ENCODE measurements at places on chromosomes 7 and 10.
A peak's percentile ranks its signal among the peaks of the same experiment; 100 is the strongest.

GRCh38 chr10:970311-971149 lies 17.7 kb upstream of the GTPBP4 start:
- no peak for DNase-seq

DNA sequence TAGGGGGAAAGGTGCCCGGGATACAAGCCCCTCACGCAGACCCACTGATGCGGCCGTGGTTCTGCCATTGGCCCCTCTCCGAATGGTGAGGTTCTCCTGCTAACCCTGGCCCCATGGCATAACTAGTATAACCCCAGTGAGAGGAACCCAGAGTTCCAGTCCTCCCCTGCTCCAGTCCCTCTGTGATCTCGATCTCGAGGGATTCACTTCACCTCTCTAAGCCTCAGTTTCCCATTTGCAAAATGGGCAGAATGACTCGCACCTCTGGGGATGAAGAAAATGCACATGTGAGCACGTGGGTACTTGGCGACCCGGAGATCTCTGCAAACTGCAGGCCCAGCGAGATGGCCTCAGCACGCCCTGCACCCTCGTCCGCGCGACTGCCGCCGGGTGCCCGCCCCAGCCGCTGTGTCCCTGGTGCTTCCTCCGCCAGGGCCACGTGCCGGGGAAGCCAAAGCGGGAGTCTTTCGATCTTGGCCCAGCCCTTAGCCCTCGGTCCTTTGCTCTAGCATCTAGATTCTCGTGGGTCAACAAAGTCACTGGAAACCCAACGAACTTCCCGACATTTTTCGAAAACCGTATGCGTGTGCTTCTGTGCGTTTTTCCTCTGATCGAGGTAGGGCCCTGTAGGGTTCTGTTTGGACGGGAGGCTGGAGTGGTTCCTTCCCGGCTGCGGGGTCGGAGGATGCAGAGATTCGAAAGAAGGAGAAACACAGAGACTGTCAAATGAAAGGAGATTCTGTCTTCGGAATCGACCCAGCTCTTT lies 169.8 kb downstream of the UBE2H start:
- peak; percentile 27 for DNase-seq

DNA sequence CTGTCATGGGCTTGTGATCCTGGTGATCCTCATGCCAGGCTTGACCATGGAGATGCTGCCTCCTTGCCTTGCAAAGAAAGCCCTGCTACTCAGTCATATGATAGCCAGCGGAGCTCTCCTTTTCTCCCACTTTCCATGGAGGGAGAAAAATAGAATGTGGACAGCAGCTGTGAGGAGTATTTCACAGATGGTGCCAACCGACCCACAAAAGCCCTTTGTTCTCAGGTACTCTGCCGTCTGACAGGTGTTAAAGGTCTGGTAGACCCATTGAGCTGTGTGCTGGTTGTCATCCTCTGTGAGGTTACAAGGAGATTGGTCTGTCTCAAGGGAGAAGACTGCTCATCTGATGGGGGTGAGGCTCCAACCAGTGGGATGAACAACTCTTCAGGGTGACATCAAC lies 29.5 kb upstream of the COBL start:
- DNase-seq = no peak

- no peak for DNase-seq
These were observed 365.6 kb upstream of the AUTS2 start for GRCh38 chr7:69232445-69233376.

DNA sequence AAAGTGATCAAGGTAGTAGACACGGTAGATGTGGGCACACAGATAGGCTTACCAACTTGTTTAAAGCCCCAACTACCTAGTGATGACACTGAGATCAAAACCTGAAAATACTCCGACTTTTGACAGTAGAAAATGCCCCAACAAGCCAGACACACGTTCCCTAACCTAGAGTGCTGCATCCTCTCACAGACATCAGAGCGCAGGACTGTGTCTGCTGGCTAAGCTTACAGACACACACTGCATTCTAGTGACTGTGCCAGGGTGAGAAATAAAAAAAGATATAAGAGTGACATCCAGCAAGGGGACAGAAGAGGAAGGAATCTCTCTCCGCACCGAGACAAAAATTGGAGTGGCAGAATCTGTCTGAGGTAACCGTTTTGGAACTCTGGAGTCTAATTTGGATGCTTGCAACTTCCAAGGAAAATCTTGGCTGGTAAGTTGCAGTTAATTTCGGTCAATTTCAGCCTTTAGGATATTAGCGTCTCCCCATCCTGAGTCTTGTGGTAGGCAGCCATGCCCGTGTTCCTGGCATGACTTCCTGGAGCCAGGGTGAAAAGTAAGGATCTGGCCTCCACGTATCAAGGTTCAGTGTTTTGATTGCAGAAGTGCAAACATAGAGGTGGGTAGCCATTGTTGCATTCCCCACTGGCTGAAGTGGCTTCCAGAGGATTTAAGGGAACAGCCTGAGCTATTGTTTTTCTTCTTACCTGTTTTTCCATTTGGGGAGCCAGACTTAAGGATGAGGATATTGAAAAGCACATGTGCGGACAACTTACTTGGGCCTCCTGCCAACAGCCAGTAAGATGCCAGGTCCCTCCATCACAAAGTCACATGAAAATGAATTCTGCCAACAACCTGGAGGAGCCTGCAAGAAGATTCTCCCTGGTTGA lies 124.1 kb downstream of the SMURF1 start:
- no peak for DNase-seq

GRCh38 chr7:30166155-30166840 lies 31.5 kb downstream of the MTURN start:
- DNase-seq = no peak

GRCh38 chr10:45673074-45673648 lies 589 bp upstream of the ZFAND4 start:
- DNase-seq = no peak

DNA sequence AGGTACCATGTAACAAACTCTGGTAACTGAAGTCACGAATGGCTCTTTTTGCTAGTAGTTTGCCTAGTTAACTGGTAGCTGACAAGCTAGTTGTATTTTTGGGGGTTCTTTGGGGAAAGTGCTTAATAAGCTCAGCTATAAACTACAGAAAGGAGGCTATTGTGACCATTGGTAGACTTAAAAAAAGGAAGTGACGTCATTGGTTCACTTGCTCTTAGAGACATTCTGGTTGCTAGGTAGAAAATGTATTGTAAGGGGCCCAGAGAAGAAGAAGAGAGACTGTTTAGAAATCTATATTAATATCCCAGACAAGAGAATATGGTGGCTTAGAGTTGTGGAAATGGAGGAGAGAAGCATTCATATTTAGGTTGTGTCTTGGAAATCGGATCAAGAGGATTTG lies 103.0 kb downstream of the NXPH1 start:
- no peak for DNase-seq

DNA sequence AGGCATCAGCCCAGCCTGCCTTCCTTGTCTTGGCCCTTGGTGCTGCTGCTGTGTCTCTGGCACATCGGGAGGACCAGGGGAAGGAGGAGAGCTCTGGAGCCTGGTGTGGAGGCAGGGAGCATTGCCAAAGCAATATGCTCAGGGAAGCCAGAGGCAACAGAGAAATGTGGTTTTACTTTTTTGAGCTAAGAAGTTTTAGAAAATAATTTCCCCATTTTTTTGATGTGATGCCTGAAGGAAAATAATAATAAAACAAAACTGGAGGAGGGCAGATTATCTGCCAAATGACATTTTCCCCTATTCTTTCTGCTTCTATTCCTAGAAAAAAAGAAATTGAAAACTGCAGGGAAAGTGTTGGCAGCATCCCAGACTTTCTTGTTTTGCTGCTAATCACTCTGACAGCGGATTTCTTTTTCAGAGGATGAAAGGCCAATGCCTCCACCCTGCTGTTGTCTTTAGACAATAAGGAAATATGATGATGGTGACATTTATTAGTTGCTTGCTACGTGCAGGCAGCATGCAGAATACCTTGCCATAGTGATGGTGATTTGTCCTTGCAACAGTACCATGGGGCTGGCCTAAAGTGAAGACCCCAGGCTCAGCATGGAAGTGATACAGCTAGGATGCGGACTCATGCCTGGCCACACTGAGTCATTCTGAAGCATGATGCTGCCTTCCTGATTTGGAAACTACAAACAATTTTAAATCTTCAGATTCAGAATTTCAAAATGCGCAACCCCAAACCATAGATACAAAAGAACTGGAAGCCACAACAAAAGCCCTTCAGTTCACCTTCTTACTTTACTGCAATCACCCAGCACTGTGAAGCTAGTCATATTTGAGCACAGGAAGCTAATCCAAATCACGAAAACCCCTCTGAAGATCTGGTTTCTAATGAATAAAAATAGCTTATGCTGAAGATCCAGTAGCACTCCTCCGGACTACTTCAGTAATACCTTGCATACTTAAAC lies 260.2 kb upstream of the TMEM72 start:
- no peak for DNase-seq

GRCh38 chr7:91847231-91847630 lies 33.3 kb downstream of the MTERF1 start:
- DNase-seq = no peak

DNA sequence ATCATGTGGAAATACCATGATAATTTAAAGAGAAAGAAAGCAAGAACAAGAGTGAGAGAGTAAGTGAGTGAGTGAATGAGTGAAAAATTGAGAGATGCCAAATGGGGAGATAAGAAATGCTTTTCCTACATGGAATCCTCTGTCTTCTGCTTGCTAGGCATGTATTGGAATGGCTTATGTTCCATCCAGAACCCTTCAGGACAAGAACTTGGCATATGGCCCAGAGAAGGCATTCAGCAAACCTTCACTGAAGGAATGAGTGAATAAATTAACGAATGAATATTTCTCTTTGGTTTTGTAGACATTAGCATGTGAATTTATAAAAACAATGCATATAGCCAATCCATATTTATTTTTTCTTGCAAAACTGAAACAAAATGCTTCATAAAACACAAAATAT lies 162.2 kb downstream of the LRRTM3 start:
- DNase-seq = no peak

GRCh38 chr10:89783406-89783805 lies 82.0 kb downstream of the KIF20B start:
- DNase-seq = no peak

GRCh38 chr10:76778914-76779795 lies 858.5 kb downstream of the KCNMA1 start:
- DNase-seq = no peak

DNA sequence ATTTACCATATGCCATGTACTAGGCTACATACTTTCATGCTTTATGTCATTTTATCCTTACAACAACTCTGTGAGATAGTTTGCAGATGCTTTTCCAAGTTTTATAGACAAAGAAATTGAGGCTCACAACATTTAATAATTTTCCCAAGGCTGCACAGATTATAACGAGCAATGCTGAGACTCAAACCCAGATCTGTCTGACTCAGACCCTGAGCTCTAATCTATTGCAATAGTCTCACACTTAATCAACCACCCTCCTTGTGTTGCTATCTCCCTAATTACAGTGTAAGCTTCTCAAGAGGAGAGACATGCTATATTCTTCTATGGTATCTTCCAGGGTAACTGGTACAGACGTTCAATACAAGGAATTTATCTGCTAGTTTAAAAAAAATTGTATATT lies 247.6 kb downstream of the WDR11 start:
- DNase-seq = no peak

DNA sequence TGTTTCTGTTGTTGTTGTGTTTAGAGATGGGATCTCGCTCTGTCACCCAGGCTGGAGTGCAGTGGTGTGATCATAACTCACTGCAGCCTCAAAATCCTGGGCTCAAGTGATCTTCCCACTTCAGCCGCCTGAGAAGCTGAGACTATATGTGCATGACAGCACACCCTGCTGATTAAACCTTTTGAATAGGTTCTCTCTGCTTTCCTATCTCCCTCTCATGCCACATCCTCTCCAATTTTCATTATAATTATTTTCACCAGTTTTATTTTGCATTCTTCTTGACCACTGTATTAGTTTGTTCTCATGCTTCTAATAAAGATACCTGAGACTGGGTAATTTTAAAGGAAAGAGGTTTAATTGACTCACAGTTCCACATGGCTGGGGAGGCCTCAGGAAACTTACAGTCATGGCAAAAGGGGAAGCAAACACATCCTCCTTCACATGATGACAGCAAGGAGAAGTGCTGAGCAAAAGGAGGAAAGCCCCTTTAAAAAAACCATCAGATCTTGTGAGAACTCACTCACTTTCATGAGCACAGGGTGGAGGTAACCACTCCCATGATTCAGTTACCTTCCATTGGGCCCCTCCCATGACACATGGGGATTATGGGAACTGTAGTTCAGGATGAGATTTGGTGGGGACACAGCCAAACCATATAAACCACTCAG lies 12.9 kb downstream of the AGK start:
- DNase-seq = peak; percentile 33

- DNase-seq = no peak
These were observed 24.8 kb upstream of the ZNF32 start for GRCh38 chr10:43673471-43673870.

DNA sequence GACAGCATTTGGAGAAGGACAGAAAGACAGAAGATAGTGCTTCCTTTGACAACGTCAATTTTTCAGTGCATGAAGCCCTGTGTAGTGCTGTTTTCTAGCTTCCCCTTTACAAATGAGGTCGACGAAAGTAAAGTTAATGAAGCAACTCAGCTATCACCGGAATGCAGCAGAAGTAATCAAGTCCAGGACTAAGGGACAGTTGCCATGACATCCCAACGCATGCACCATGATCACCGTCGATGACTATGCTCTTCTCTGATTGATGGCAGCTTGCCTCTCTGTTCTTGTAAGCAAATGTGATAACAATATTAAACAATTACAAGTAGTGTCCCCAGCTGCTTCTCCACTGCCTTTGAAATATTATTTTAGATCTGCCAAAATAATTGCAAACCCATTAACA lies 205.8 kb downstream of the FRMD4A start:
- no peak for DNase-seq
